Peyer's patch (tissue), 4 donors: ENCODE measurements at places on chromosomes 4 and X. TPM values are rescaled to one million over a fixed set of nuclear protein-coding genes. Genes with fewer than 3 reads are reported as not detected.

Gene CCKAR
- total RNA-seq, result not detected

Gene MAGEA10
- not detected for total RNA-seq

Gene SLC9A7
- 0.35 TPM for total RNA-seq

Gene ATP2B3
- total RNA-seq, result not detected

Gene RBMXL3
- total RNA-seq, result not detected

Gene IL21
- not detected for total RNA-seq

Gene PTCHD1
- total RNA-seq, result not detected

Gene GPM6B
- 2.4 TPM for total RNA-seq

Gene MUC7
- total RNA-seq, result not detected

Gene GRID2
- total RNA-seq, result not detected

Gene SSX1
- not detected for total RNA-seq

Gene CLTRN
- not detected for total RNA-seq

Gene DCX
- total RNA-seq, result not detected

Gene DRD5
- not detected for total RNA-seq

Gene TEX13B
- not detected for total RNA-seq

Gene SPANXA2
- not detected for total RNA-seq

Gene KCNE5
- total RNA-seq, result not detected

Gene CENPE
- total RNA-seq, result 2.3 TPM

Gene HS3ST1
- 1.3 TPM for total RNA-seq

Gene ZNF182
- total RNA-seq, result 4.8 TPM

Gene HDX
- 3.0 TPM for total RNA-seq

Gene GAGE12C
- total RNA-seq, result not detected

Gene PROM1
- 69.8 TPM for total RNA-seq

Gene LIN54
- total RNA-seq, result 9.7 TPM

Gene SSX2B
- total RNA-seq, result not detected

Gene PNMA6A
- total RNA-seq, result not detected

Gene RAI2
- total RNA-seq, result 10.1 TPM

Gene SLC25A43
- total RNA-seq, result 29.3 TPM

Gene CXCL10
- total RNA-seq, result 1.8 TPM
